NCI-H1105 treated with DMSO at 0.1 percent for 48 hours (cell line): ENCODE measurements at places on chromosomes 4 and X.

GRCh38 chrX:13432414-13433297 lies 112.8 kb upstream of the ATXN3L start:
- no peak for DNase-seq

DNA sequence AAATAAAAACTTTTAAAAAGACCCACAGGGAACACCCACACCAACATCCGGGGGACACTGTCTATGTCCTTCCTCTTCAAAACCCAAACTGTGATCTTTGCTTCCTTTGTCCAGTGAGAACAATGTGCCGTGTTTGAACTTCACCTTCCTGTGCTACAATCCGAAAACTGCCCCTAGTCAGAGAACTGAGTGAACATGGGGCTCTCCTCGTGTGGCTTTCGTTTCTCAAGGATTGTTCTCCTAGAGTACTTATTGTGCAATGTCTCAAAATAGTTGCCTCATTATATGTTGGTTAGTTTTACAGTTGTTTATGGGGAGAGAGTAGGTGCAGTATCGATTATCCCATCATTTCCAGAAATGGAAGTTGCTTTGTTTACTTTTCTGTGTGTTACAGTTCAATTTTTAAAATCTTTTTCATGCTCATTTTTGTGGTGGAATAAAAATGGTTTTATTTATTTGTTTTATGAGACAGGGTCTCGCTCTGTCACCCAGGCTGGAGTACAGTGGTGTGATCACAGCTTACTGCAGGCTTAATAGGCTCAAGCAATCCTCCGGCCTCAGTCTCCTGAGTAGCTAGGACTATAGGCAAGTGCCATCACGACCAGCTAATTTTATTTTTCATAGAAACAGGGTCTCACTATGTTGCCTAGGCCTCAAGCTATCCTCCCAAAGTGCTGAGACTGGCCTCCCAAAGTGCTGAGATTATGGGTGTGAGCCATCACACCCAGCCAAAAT lies 29.9 kb downstream of the RBMX start:
- no peak for DNase-seq

DNA sequence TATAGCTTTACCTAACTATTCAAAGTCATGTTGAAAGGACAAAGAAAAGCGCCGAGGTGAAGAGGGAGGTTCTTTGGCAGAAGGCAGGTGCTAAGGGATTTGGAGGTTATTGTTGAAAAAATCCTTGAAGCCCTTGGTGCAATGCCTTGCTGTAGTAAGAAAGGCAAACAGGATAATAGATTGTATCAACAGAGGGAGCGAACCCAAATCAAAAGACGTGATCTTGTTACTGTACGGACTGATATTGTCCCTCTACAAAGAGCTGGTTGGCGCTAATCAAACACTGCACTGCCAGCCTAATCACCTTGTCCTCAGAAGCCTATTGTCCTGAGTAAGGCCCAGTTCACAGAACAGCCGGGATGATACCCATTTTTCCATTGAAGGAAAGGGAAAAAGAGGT lies 182.9 kb downstream of the ZIC3 start:
- no peak for DNase-seq

DNA sequence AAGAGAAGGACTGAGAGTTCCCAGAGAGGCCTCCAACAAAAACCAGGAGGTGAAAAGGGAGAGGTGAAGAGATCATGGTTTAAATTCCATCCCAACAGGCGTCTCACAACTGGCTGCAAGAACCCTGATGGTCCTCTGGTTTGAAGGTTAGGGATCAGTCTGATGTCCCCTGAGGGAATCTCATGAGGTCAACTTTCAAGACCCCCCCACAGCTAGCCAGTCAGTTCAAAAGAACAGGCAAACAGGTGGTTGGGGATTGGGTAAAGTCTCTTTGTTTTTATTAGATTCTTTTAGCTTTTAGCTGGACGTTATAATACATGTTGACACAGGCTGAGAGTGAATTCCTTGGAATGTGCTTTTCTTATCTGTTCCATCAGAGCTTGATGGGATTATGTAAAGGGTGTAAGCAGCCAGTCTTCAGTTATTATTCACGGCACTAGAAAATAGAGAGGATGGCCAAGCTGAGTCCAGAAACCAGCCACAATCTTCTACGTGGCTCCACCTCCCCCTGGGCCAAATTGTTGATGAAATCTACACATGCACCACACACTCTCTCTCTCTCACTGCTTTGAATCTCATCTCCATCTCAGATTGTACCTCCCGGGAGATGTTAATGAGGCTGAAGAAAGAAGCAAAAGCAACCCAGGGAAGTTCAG lies 20.8 kb downstream of the ENPP6 start:
- no peak for DNase-seq
